ENCODE measurements at places on chromosomes 1 and 21.

- DNase-seq: no peak
These were observed 792.8 kb upstream of the B3GALT2 start for GRCh38 chr1:193979219-193979618.

DNA sequence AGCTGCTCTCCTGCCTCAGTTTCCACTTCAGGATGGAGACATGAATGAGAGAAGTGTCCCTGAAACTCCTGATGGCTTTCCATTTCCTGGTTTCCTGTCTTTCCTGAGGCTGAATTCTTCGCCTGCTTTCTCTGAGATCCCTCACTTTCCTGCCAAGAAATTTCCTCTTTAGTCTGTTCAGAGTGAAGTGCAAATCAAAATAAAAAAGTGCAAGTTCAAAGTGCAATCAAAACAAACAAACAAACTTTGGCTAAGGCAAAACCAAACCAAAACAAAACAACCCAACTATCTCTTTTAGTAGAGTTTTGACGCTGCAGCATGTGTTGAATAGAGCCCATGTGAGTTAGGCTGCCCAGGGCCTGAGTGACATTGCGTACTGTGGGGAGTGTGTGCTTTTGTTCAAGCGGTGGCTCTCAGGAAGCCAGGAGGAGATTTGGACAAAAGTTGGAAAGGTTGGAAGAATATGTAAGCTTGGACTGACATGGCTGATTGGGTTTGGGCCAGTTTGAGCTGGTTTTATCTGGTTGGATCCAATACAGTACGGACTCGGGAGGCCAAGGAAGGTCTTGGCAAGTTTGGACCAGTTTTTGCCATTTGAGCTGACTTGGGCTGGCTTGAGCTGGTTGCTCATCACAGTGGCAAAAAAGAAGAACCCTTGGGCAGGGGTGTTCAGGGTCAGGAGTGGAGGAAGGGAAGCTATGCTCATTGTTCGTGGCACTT, 61.1 kb upstream of the TINAGL1 start:
- no peak for DNase-seq

DNA sequence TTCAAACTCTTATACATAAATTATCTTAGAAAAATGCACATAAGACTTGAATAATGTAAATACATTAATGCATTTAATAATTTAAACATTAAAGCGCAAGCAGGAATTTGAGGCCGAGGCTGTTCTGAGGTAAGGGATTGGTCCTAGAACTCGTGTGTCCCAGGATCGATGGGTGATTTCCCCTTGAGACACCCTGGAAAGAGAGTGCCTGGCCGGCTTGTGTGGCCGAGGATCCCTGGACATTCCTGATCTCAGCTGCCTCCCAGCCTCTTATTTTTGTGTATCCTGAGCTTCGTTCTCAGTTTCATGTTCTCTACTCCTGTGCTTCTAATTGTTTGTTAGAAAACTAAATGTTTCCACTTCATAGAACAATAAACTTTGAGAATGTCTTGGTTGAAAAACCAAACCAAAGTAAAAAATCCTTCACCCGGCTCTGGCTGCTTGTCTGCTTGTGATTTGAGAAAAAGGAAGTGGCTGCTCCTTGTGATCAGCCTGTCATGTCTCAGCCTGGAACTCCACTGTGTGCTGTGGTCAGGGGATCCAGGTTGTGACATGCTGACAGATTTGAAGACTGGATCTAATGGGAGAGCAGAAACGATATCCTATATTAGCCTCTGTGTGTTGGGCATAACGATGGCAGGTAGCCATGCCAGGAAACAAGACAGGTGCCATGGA, 40.7 kb downstream of the PEX14 start:
- DNase-seq: no peak

- DNase-seq: no peak
These were observed 62.7 kb upstream of the KAZN start for GRCh38 chr1:14535619-14536355.

GRCh38 chr1:92851729-92852128, 19.9 kb downstream of the RPL5 start:
- no peak for DNase-seq

- no peak for DNase-seq
These were observed 25.0 kb downstream of the TATDN3 start for GRCh38 chr1:212816567-212817278.

- no peak for DNase-seq
These were observed 36.7 kb upstream of the WASF2 start for GRCh38 chr1:27526569-27527222.

GRCh38 chr1:55836086-55836485, 620.9 kb upstream of the USP24 start:
- no peak for DNase-seq

DNA sequence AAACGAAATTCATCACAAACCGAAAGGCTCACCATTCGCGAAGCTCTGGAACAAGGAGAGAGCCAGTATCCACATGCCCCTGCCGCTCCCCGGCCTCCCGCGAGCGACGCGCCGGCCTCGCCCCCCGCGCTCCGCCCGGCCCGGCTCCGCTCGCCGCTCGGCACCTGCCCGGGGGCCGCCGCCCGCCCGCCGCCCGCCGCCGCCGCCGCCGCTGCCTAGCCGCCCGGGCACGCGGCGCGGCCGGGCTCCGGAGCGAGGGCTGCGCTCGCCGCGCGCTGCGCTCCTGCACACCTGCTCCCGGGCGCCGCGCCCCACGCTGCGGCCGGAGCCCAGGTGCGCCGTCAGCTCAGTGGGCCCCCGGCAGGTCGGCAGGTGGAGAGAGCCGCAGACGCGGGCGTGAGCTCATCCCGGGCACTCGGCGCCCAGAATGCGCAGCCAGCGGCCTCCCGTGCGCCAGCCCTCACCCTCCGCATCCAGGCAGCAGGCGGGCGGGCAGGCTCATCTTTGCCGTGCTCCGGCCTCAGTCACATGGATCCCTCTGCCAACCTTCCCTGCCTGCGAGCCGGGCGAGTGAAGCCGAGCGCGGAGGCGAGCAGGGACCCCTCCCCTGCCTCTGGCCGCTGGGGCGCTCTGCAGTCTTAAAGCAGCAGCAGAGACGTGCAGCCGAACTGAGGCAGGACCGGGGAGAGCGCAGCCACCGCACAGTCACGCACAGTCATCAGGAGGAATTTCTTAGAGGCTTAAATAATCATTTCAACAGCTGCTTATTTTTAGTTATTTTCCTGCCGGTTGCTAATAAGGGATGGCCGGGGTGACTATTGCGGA, at the start of gene DSCAM:
Gene DSCAM (minus strand): TSS at position 572 of the 825 bp plus-strand sequence. CDS start 497 bp downstream, at position 75.
- no peak for DNase-seq

DNA sequence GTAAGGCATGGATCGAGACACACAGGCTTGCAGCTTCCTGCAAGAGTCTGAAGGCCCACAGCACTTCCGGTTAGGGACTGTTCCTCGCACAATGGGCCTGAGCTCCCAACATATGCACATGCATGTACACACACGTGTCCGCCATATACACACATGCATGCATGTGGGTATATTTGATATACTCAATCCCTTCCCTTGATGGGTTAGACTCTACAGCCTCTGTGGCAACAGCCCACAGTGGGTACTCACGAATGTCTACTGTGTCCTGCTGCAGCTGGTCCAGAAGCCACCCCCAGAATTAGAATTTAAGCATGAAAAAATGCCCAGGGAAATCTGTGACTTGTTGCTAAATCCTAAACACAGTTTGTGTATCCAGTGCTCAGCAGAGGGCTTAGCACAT, 9.9 kb downstream of the F3 start:
- DNase-seq: no peak

GRCh38 chr1:118396279-118396678, 211.3 kb upstream of the SPAG17 start:
- no peak for DNase-seq

- no peak for DNase-seq
These were observed 67.0 kb downstream of the OLIG1 start for GRCh38 chr21:33136847-33137502.
